Activated T-cell treated with anti-CD3 and anti-CD28 coated beads for 24 hours (primary cell): ENCODE measurements at places on chromosomes 2 and 18.
A peak's percentile ranks its signal among the peaks of the same experiment; 100 is the strongest.

DNA sequence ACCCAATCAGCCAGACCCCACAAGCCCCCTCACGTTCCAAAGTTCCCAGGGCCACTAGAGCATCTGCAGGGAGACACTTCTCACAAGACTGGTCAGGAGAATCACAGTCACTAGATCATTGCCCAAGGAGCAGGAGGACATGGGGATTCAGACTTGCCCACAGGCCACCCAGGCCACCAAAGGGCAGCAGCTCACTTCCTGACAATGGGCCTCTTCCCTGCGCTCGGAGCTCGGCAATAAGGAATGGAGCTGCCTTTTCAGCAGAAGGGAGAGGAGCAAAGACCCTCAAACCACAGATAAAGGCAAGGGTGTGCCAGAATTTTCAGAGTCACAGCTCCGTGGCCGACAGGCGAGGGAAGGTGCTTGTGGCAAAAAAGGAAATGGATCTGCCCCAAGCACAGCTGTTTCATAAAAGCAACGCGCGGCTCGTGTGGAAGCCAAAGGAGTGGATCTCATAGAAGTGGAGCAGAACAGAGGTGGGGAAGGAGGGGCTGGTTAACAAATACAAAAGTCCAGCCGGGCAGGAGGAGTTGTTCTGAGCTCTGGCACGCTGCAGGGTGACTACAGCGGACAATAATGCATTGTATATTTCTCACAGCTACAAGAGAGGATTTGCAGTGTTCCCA lies 72.1 kb downstream of the EDAR start:
- DNase-seq: no peak

GRCh38 chr18:7417727-7418126 lies 149.4 kb upstream of the PTPRM start:
- no peak for DNase-seq

GRCh38 chr18:50839341-50839740 lies 19.5 kb upstream of the MRO start:
- DNase-seq: no peak

GRCh38 chr2:27807476-27807875 lies 36.0 kb downstream of the MRPL33 start:
- DNase-seq: no peak

GRCh38 chr2:120855855-120856405 lies 120.3 kb downstream of the GLI2 start:
- DNase-seq: no peak

DNA sequence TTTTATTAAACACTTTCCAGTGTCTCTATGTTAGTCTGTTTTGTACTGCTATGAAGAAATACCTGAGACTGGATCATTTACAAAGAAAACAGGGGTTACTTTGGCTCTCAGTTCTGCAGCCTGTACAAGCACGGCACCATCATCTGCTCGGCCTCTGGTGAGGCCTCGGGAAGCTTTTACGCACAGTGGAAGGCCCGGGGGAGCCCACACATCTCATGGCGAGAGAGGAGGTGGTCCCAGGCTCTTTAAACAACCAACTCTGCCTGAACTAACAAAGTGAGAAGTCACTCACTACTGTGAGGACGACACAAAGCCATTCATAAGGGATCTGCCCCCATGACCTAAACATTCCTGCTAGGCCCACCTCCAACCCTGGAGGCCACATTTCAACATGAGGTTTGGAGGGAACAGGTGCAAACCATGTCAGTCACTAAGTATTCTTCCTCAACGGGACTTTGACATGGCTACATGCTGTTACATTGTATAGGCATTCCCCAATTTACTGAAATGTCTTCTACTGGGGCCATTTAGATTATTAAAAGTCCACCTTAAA lies 26.1 kb downstream of the CYB5A start:
- no peak for DNase-seq

DNA sequence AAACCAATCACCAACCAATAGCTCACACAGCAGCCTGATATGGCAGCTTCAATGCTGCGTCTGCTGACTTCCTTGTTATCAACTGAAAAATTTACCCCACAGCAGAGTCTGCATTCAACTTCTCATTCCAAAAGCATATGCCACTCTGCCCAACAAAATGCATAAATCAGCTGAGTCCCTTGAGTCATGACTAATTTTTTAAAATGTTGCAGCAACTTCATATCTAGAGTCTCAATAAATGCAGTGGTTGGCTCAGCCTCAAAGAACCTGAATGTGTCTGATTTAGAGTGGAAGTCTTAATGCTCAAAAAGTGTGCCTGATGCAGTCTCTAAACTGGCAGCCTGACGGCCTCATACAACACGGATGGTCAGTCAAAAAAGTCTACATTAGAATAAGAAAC lies 46.5 kb downstream of the FARSB start:
- no peak for DNase-seq

- DNase-seq: no peak
Observed at GRCh38 chr2:96665083-96665569, 22.6 kb downstream of the FER1L5 start.

DNA sequence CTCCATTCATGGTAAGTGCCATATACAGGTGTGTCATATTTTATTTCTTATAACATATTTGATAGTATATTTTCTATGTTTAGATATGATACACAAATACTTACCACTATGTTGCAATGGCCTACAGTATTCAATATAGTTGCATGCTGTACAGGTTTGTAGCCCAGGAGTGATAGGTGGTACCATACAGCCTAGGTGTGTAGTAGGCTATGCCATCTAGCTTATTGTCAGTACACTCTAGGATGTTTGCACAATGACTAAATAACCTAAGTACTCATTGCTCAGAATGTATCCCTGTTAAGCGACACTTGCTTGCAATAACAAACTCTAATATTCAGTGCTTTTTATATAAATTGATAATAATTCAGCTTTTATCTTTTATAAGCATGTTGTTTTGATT lies 563.1 kb upstream of the LINC00305 start:
- no peak for DNase-seq

GRCh38 chr2:58364098-58364497 lies 123.0 kb upstream of the FANCL start:
- DNase-seq: no peak

GRCh38 chr2:33770023-33770422 lies 170.9 kb upstream of the FAM98A start:
- no peak for DNase-seq

GRCh38 chr2:104952976-104953375 lies 84.9 kb upstream of the MRPS9 start:
- no peak for DNase-seq

DNA sequence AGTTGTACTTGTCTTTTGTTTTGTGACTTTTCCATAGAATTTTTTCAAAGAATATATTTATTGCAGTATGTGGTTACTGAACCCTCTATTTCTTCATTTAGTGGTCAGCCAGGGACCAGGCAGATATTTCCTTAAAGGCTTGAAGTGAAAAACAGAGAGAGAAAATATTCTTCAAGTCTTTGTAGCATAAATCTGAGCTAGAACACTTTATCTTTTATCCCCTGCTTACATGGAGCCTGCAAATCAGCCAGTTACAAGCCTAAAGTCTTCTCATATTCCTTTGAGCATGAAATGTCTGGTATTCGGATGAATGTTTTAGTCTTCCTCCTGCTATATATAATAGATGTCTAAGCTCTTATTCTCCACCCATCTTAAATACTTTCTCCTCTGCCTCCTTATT lies 1557.5 kb upstream of the ACVR2A start:
- DNase-seq: no peak

GRCh38 chr2:2046497-2046896 lies 284.6 kb downstream of the MYT1L start:
- no peak for DNase-seq

- DNase-seq: peak; percentile 30
Observed at GRCh38 chr2:7037340-7038333, 120.4 kb downstream of the RNF144A start.

DNA sequence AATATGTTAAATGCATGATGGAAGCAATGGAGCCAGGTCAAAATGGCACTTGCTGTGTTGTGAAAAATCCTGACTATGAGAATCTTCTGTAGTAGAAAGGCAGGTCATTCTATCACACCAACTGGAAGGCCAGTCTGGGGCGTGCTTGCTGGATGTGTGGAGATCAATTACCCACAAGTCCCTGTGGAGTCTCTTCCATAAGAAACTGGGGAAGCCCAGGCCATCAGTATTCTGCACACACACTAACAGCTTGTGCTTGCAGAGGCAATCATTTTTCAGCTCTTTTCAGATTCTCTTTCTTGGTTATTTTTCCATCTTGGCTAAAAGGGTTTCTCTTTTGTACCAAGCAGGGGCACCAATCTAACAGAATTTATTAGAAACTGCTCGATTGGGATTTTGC lies 190.8 kb downstream of the SLC8A1 start:
- no peak for DNase-seq

DNA sequence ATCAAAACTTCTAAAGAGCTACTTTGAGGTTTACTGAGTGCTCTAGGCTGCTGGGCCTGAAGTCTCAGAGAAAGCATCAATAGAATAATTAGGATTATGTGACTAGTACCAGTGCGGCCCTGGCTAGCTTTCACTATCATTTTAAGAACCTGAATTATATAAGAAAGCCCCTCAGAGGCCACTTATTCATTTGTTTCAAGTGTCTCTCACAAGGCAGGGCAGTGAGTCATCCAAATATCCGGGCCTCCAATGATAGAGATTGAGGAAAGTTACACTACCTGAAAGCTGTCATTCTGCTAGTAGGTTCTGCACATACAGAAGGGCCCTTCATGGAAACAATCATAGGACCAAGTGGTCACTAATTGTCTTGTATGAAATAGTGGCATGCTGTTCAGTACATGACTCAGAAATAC lies 193.1 kb downstream of the L3MBTL4 start:
- no peak for DNase-seq

- DNase-seq: no peak
Observed at GRCh38 chr18:8478968-8479370, 130.3 kb upstream of the RAB12 start.

GRCh38 chr2:134722728-134723127 lies 3.9 kb upstream of the TMEM163 start:
- DNase-seq: no peak

DNA sequence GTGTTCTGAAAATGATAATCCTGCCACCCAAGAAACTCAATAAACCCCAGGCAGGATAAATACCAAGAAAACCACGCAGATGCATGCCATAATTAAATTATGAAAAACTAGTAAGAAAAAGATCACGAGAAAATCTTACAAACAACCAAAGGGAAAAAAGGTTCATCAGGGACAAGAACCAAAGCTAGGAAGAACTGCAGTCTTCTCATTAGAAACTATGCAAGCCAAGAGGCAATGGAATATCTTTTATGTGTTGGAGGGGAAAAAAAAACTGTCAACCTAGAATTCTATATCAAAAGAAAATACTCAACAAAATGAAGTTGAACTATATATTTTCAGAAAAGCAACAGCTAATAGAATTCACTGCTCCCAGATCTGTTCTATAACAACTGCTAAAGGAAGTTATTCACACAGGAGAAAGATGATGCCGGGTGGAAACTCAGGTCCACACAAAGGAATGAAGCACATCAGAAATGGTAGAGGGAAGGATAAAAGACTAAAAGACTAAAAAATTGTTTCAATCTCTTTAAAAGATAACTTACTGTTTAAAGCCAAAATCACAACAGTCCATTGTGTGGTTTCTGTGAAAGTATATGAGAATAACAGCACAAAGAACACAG lies 55.0 kb downstream of the NDUFA10 start:
- no peak for DNase-seq

GRCh38 chr2:28387082-28387960 lies 5.3 kb upstream of the FOSL2 start:
- DNase-seq: no peak

- no peak for DNase-seq
Observed at GRCh38 chr2:218271865-218272530, 1.7 kb downstream of the PNKD start.

- DNase-seq: no peak
Observed at GRCh38 chr2:216596236-216596979, 36.8 kb upstream of the IGFBP2 start.

DNA sequence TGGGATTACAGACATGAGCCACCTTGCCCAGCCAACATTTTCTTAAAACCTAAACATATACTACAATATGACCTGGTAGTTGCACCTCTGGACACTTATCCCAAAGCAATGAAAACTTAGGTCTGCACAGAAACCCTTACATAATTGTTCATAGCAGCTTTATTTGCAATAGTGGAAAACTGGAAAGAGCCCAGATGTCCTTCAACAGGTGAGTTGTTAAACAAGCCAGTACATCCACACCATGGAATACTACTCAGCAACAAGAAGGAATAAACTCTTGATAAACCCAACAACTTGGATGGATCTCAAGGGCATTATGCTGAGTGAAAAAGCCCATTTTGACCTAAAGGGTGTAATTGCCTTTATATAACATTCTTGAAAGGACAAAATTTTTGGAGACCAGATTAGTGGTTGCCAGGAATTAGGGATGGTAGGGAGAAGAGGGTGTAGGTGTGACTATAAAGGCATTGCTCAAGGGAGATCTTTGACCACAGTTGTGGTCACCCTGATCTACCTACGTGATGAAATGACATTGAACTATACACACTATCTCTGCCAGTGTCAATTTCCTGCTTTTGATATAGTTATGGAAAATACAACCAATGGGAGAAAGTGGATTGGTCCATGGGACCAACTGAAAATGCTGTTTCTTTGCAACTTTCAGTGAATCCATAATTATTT lies 11.9 kb upstream of the AMMECR1L start:
- DNase-seq: no peak

DNA sequence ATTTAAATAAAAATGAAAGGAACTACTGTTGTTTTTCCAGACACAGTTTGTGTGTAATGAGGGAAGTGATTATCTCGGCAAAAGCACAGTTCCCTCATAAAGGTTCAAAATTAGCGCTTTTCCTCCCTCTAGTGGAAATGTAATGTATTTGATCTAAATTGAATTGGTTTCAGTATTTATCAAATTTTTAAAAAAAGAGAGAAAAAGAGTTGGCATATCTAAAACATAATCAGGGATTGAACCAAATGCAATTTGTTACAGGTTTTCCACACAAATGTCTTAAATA lies 37.5 kb downstream of the CMPK2 start:
- DNase-seq: no peak

DNA sequence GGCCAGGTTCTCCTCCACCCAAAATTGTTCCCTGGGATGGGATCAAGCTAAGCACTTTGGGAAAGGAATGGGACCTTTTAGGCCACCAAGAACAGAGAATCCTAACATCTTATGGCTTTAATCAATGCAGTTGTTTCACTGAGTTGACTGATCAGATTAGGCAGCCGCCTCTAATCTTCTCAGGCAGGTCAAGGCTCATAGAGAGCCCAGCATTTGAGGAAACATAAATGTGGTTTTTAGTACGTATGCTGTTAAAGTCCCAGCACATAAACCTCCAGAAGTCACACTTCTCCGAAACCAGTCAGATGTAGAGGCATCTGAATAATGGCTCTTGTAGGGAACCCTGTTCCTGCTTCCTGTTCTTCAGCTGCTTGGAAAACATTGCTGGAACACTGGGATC lies 99.5 kb upstream of the RMDN2 start:
- no peak for DNase-seq

DNA sequence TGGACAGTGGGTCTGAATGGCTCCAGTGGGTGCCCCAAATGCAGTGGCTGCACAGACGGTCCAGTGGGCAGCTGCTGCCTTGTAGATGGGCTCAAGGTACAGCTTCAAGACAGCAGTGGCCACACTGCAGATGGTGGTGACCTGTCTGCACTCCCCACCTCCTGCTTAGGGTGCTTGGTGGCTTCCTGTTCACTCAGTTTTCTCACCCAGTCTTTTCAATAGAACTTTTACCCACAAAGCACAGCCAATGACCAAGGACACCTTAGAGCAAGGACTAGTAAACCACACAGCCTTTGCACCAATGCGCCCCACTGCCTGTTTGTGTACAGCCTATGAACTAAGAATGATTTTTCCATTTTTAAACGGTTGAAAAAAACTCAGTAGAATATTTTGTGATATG lies 34.9 kb downstream of the MEX3C start:
- no peak for DNase-seq
